ENCODE measurements at places on chromosomes 1 and 21.

DNA sequence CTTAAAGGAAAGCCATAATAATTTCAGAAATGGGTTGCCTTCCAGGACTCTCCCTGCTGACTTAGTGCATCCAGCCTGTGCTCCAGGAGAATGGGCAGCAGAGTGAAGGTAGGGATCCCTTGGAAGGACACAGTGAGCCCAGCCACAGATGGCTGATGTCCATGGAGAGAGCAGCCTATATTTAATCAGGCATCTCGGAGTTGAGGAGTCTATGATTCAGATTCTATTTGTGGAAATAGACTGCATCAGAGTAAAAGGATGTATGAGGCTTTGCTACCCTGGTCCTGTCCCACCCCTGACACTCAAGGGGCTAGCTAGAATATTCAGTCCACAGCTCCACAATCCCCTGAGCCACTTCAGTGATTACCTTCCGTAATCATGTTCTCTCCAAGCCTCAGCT is 43.8 kb upstream of the PBX1 start:
- DNase-seq, result no peak

DNA sequence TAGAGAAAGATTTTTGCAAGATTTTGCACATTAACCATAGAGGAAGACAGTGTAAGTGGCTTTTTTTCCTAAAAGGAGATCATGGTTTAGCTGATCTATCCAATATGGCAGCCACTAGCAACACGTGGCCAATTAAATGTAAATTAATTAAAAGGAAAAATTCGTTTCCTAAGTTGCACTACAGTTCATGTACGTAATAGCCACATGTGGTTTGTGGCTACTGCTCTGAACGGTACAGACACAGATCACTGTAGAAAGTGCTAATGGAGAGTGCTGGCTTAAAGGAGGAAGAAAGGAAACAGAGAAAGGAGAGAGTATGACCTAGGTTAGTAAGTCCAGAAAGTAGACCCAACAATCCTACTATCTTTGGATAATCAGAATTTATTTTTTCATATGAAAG is 170.8 kb downstream of the SIPA1L2 start:
- no peak for DNase-seq

DNA sequence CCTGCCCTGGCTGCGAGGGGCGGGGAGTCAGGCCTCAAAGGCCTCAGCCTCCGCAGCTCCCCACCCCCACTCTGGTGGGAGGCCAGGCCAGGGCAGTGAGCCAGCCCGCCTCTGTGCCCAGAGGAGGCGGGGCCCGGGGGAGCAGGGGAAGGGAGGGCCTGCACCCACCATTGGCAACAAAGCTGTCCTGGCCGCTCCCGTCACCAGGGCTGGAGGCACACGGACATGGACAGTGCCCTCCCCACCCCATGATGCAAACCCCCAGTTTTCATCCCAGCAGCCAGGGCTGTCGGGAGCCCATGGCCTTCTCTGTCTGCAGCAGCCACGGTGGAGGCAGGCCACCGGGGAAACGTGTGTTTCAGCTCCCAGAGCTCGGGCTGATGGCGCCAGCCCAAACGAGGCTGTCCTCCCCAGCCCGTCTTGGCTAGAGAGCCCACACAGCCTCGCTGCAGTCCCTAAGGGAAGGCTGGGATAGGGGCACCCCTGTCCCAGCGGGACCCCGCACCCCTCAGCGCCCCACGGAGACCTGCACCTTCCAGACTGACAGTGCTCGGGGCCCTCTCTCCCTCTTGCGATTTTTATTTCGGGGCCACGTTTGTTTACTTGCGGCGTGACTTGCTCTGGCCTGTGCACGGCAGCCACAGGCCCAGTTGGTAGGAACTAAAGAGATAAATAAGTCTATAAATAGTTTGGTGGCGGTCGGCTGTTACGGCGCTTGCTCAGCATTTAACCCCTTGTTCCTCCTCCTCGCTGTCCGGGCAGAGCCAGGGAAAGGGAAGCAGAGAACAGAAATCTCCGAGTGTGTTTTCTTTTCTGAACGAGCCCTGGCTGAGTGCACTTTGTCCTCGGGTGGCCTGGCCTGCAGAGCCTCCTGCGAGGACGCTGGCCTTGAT is 101.8 kb downstream of the PRDM16 start:
- DNase-seq, result no peak

GRCh38 chr1:234975122-234975940 is 153.3 kb downstream of the TOMM20 start:
- no peak for DNase-seq

DNA sequence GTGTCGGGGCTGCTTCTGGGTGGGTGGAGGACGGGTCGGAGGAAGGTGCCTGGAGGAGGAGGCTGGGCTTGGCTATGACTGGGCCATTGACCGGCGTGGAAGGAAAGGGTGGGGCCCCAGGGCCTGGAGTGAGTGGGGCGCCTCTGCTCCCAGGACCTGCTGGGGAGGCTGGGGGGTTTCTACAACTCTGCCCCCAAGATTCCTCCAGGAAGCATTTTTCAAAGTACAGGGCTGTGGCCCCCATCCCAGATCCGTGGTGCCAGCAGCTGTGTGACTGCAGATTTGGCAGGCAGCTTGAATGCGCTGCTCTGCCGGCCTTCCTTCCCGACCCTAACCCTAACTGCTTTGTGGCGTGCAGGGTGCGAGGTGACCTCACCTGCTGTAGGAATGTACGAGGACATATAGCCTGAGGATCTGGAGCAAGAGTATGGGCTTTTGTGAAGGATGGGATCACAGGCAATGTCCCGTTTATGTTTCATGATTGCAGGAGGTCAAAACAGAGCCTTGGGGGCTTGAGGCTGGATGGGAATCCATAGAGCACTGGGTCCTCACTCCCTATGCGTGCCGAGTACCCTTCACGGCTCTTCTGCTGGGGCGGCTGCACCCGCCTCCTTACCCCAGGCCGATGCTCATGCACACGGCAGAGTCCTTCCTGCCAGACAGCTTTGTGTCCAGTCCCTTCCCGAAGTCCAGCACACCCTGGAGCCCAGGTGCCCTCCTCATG is 24.7 kb downstream of the TRPM2 start:
- DNase-seq, result no peak

- peak; percentile 23 for DNase-seq
Measured at GRCh38 chr1:155976062-155976912, 2.1 kb downstream of the ARHGEF2 start.

All from activated gamma-delta T cell (primary cell).